ENCODE measurements at places on chromosomes 12 and 14.

DNA sequence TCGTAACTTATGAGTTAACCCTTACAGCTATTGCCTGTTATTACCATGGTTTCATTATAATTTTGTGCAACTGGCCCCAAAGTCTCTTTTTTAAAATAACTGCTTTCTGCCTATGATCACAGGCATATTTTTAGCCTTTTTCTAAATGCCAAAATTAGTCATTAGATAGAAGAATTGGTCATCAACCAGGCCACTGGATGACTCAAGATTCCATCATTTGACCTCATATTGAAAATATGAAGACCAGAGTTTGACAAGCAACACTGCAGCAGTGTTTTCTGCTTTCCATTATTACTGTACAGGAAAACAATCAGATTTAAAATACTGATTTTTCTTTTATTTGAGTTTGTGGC is 54.7 kb upstream of the OTOGL start:
- peak; percentile 79 for DNase-seq

- no peak for DNase-seq
Measured at GRCh38 chr12:83665634-83666218, 979.0 kb downstream of the TMTC2 start.

- DNase-seq, result peak; percentile 24
Measured at GRCh38 chr12:56469007-56469930, 891 bp downstream of the SPRYD4 start.

- DNase-seq, result no peak
Measured at GRCh38 chr14:57323721-57324120, 55.0 kb downstream of the AP5M1 start.

DNA sequence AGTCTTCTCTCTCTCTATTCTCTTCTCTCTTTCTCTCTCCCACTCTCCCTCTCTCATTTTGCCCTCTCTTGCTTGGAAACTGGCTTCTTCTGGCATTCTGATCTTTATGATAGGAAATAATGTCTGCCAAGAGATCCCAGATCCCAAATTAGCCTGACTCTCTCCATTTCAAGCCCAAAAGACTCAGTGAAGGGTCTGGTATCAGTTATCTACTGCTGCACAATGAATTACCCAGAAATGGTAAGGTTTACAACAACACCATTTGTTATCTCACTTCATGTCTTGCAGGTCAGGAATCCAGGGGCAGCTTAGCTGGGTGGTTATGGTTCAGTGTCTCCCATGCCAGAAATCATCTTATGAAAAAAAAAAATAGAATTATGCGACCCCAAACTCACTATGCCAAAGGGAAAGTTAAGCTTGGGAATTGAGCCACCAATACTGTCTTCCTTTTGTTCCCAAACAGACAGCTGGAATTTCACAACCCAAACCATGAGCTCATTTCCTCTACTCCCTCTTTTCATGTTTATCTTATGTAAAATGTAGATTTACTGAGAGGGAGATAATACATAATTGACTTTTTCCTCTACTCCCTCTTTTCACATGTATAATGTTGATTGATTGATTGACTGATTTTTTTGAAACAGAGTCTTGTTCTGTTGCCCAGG is 67.8 kb upstream of the FICD start:
- no peak for DNase-seq

GRCh38 chr14:33936391-33936790 is 14.5 kb downstream of the EGLN3 start:
- DNase-seq, result no peak
